NCI-H524 (cell line): ENCODE measurements at places on chromosomes 4 and X.

DNA sequence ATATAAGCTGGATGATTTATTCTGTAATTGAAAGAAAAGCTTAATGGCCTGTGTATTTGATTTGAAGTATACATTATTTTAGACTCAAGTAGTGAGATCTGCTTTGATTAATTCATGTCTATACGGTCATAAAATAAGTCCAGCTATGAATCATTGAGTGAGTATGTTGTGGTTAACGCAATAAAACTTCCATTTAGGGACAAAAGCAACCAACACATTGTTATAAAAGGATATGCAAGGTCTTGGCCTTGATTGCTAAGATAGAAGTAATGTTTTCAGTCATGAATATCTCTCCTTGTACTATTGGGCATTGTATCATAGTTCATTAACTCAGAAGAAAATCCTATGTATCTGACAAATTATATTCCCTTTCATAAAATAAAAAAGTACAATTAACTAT lies 162.1 kb downstream of the EPHA5 start:
- no peak for DNase-seq

DNA sequence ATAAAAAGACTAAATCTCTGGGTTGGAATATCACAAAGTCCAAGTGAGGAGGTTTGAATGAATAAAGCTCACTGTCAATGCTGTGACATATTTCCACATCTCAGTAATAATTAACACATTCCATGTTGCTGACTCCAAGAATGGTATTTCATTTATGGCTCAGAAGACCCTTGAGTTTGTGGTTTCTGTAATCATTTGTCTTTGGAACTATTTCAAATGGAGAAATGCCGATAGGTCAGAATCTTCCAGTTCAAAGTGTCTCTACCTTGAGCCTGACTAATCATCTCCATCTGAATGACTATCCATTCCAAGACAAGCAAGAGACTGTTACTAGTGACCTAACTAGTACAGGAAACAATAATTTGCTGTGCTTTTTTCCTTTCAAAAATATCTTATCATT lies 24.2 kb upstream of the SLC2A9 start:
- no peak for DNase-seq

DNA sequence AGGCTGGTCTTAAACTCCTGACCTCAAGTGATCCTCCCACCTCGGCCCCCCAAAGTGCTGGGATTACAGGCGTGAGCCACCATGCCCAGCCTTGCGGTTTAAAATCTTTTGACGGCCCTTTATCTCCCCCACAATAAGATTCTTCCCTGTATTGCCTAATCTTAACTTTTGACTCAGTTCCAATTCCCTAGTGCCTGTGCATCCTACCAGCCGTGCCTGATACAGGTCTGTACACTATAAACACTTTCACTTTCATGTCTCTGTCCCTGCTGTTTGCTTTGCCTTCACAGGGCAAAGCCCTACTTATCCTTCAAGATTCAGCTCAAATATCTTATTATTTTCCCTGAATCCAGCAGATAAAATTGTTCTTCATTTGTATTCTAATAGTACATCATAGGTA lies 74.6 kb downstream of the WDR44 start:
- no peak for DNase-seq

DNA sequence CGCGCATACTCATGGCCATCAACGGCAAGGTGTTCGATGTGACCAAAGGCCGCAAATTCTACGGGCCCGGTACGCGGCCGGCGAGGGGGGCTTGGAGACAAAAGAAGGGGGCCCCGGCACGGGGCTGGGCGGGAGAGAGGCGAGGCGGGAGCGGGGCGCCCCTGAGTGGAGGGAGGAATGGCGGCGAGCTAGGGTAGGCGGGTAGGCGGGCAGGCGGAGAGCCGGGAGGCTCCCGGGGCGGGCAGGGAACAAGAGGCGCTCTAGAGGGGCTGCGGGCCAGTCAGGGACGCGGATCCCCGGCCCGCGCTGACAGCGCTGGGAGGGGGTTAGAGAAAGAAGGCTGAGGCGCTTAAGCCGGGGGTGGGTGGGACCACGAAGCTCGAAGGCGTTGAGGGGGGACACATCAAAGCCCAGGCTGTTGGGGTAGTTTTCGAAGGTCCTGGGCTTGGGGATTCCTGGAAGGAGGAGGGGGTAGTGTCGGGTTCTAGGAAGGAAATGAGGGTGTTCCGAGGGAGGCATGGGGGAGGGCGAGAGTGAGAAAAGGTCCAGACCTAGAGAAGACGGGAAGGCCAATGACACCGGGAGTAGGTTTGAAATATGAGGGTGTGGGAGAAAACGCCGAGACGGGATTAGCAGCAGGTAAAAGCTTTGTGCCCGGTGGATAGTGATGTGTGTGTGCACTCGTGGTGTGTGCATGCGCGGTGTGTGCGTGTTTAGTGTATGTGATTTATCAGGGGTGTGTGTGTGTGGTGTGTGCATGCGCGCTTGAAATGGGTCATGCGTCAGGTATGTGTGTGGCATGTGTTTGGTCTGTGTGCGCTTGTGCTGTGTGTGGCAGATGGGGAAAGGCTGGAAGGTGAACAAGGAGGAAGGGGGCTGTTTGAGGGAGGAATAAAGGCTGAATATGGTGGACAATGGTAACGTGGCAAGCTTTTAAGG lies 807 bp downstream of the PGRMC1 start:
- DNase-seq = no peak

GRCh38 chrX:17882680-17883079 lies 21.6 kb upstream of the RAI2 start:
- no peak for DNase-seq

GRCh38 chrX:68204521-68205038 lies 228.7 kb downstream of the OPHN1 start:
- no peak for DNase-seq

- DNase-seq = peak; percentile 34
These were observed 219.6 kb downstream of the PTTG2 start for GRCh38 chr4:38179690-38180377.

- no peak for DNase-seq
These were observed 5.6 kb downstream of the CXCL9 start for GRCh38 chr4:76001700-76002099.

DNA sequence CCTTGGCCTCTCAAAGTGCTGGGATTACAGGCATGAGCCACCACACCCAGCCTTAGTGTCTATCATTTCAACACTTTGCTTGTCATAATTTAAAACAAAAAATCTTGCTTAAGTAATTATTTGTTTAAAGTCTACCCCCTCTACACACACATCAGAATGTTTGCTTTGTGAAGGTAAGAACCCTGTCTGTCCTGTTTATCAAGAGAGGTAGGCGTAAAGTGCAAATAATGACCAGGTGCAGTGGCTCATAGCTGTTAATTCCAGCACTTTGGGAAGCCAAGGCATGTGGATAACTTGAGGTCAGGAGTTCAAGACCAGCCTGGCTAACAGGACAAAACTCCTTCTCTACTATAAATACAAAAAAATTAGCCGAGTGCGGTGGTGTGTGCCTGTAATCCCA lies 326.7 kb upstream of the CLNK start:
- DNase-seq = no peak

GRCh38 chrX:8749697-8750096 lies 17.8 kb upstream of the ANOS1 start:
- DNase-seq = no peak

DNA sequence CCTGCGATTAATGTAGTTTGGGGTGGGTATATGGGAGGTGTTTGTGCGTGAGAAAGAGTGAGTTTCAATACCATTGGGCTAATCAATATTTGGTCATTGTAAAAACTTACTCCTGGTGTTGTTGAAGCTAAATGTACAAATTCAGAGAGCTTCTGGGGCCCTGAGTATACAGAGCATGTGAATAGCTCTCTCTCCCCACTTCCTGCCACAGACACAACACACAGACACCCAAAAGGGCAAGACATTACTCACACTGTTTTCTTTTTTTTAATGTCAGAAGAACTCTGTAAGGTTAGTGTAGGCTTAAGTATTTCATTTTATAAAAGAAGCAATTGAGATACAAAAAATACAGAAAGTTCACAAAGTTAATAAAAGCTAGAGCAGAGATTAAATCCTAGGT lies 151.3 kb upstream of the KCNIP4 start:
- DNase-seq = no peak

- DNase-seq = no peak
These were observed 28.5 kb downstream of the GBA3 start for GRCh38 chr4:22721204-22721603.

GRCh38 chr4:37762294-37762990 lies 64.0 kb upstream of the PGM2 start:
- no peak for DNase-seq

GRCh38 chr4:157128395-157128794 lies 52.4 kb downstream of the GLRB start:
- no peak for DNase-seq

- no peak for DNase-seq
These were observed 141.4 kb downstream of the KLHL8 start for GRCh38 chr4:87078987-87079486.

DNA sequence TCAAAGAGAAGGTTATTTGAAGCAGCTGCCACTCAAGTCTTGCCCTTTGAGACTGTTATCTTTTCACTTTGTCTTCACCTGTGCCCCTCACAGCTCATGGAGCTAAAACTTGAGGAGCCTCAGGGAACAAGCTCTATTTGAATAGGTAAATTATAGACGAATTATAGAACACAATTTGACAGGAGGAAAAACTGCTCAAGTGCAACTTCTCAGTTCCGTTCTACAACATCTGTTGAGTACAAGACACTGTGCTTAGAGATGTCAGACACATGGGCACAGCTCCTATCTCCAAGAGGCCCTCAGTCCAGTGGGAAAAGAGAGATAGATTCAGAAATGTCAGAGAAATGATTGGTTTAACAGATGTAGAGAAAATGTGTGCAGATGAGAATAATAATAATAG lies 5.1 kb downstream of the PPP1R2C start:
- DNase-seq = no peak

- DNase-seq = no peak
These were observed 75.6 kb downstream of the TRIML1 start for GRCh38 chr4:188214861-188215260.

- no peak for DNase-seq
These were observed 962.0 kb downstream of the CCSER1 start for GRCh38 chr4:91089178-91089577.

GRCh38 chrX:108875548-108875947 lies 139.2 kb upstream of the IRS4 start:
- DNase-seq = no peak

- DNase-seq = no peak
These were observed 26.1 kb downstream of the NUDT6 start for GRCh38 chr4:122896270-122896669.

- no peak for DNase-seq
These were observed 29.0 kb downstream of the DDX60L start for GRCh38 chr4:168451331-168451730.

GRCh38 chrX:53048169-53049126 lies at the start of gene GPR173:
TSS of gene GPR173 (plus strand) at chrX:53048789. CDS start at chrX:53076622, 27,833 bp downstream.
- peak; percentile 61 for DNase-seq

DNA sequence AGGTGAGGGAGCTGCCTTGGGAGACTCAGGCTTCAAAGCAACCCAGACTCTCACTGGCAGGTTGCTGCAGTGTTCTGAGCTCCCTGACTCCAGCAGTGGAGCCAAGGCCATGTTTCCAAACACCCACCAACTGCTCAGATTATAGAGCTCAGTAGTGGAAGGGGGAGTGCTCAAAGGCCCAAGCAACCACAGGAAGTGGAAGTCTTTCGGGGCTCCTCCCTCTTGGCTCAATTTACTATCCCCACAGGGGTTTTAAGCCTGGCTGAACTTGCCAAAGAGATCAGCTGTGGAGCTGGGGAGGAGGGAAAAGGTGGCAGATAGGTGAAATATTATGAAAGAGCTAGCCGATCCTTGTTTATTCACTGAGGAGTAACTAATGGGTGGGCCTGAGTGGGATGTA lies 82.5 kb downstream of the HPRT1 start:
- DNase-seq = peak; percentile 38

- DNase-seq = no peak
These were observed 561.3 kb downstream of the IL1RAPL1 start for GRCh38 chrX:29148511-29148910.

- DNase-seq = no peak
These were observed 40.2 kb downstream of the HMX1 start for GRCh38 chr4:8831221-8832112.

- DNase-seq = no peak
These were observed 73.0 kb upstream of the ACSL1 start for GRCh38 chr4:184898793-184899192.

DNA sequence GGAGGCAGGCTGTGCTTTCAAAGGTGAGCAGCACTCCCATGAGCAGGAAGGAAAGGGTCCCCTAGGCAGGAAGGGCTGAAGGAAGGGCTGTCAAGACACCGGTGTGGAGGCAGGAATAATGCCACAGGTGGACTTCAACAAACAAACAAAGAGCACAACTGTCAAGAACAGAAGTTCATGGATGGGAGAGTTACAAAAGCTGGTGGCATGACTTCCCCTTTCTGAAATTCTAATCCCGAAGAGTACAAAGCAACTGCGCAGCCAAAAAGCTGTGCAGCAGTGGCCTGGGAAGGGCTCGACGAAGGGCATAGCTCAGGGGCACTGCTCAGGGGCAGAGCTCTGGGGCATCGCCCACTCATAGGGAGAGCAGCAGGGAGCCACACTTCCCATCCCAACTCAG lies 582.3 kb upstream of the DIPK2B start:
- DNase-seq = no peak

DNA sequence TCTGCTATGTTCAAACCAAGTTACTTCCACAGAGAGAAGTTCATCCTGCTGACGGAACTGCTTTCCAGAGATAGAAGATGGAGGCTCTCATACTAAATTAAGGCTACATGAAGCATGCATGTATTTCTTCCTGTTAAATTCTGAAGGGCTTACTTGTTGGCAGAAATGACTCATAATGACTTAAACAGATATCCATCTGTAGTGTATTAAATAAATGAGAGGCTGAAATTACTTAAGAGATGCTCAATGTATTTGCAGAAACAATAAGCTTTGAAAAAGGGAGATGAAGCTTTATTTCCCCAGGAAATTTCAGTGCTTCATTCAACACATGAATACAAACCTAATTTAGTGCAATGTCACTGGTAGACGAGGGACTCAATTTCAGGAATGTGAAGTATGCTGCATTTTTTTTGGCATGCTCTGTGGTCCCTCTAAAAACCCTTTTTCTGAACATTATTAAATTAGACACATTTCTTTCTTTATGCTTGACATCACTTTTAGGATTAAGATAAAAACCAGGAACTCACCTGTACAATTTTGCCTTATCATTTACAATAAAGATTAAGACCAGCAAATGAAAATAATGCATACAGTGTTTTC lies 759.1 kb upstream of the POU3F4 start:
- no peak for DNase-seq

DNA sequence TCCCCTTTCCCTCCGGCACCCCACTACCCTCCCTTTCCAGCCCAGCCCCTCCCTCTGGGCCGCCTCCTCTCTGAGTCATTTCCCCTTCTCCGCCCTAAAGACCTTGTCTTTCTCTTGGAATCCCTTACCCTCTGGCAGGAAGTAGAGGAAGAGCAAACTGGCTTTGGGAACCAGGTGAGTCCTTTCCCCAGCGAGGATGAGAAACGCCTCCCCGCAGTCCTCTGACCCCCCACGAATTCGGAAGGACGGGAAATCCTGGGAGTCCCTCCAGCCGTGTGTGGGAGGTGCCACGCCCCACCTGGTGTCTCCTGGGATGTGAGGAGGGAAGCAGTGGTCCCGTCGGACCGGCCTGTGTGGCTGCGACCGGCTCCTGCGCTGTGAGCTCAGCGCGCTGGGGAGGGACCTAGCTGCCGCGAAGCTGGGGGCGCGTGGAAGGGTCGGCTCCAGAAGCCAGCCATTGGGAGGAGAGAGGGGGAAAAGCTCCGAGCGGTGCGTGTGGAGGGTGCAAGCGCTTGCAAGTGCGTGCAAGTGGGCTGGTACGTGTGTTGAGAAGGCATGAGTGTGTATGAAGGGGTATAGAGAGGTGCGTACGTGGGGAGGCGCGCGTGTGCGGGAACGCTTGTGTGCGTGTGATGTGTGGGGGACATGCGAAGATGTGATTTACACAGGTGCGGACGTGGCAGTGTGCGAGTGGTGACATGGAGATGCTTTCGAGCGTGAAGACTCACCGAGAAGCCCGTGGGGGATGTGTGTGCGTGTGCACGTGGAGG lies 46.3 kb downstream of the TEX13B start:
- DNase-seq = no peak
